Stimulated activated naive CD8-positive, alpha-beta T cell treated with anti-CD3 and anti-CD28 coated beads, Interleukin-15, Interleukin-2, amounts not matched to agents 100 U/mL and 50 U/mL, for 24 hours (primary cell): ENCODE measurements at places on chromosomes 2 and 18.

- no peak for DNase-seq
Measured at GRCh38 chr2:197360744-197361156, 50.2 kb upstream of the ANKRD44 start.

DNA sequence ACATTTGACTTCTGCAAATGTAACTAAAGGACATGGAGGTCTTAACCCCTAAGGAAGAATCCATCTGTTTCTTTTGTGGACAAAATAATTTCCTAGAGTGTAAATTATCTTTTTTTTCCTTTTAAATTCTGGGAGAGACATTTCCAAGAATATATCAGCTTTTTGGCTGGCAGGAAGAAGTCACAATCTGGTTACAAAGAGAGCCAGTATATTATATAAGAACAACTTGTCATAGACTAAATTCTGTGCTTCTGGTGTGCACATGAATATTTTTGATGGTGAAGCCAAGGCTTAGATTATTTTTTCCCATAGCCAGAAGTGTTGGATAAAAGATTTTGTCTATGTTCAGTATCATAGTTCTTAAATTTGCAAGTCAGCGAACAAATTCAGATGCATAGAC, 500.6 kb downstream of the XIRP2 start:
- DNase-seq, result no peak

DNA sequence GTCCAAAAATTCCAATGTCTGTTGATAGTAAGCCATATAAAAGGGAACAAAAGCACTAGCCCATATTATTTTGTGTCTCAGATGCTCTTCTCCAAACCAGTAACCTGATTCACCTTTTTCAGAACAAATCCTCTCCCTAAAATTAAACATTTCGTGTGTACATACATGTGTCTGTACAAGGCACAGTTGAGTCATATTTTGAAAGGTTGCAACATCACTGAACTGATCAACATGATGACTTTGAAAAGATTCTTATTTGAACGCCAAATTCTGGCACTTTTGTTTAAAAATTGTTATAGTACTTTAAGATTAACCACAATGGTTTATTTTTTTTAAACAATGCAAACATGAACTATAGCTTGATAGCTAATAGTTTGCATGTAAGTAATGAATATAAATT, 102.5 kb downstream of the RIT2 start:
- no peak for DNase-seq

DNA sequence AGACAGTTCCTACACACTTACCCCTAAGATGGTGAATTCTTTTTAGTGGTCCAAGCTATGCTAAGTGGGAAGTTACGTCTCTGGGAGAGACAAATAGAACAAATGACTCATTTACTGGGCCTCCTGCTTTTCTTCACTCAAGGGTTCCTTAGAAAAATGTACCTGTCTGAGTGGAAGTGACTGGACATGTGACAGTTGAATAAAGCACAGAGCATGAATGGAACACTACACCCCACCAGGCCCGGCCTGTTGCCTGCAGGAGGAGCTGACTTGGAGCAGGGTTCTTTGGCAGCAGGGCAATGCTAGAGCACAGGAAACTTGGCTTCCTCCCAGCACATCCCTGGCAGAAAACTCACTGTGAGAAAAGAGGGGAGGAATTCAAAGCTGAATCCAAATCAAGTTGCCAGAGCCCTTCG, 451.0 kb upstream of the SETBP1 start:
- DNase-seq, result no peak

GRCh38 chr2:20382965-20383810, 32.5 kb upstream of the PUM2 start:
- no peak for DNase-seq

- DNase-seq, result no peak
Measured at GRCh38 chr2:101734505-101735165, 37.1 kb downstream of the MAP4K4 start.

- no peak for DNase-seq
Measured at GRCh38 chr2:9145109-9145751, 61.4 kb upstream of the ASAP2 start.

DNA sequence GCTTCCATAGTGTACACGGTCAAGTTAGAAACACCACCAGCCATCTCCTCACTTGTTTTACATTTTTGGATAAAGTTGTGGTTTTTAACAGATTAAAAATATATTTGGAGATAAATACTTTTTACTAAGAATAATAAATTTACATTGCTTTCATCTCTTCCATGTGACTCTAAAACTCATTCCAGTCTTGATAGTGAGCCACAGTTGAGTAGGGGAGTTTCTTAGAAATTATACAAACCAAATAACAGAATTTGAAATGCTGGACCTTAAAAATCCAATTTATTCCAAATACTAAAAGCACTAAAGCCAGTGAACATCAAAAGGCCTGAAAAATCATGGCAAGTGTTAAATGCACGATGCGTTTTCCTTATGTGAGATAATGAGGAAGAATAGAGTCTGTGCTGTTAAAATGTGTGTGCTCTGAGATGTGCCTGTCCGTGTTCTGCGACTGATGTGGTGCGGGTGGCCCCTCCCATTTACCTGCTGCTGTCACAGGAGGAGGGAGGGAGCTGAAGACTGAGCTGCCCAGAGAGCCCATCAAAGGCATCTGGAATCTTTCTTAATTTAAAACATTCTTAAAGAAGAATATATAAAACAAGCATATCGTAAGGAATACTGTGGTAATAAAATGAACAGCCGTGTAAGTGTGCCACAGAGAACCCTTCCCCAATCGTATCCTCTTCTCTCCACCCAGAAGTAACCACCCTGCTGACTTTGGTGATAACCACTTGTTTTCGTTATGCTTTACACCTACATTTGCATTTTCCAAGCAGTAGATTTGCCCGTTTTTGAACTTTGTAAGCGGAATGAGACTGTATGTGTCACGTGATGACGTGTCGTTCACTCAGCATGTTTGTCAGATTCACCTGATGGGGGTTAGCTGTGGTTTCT, 57.0 kb upstream of the TXNDC2 start:
- no peak for DNase-seq

DNA sequence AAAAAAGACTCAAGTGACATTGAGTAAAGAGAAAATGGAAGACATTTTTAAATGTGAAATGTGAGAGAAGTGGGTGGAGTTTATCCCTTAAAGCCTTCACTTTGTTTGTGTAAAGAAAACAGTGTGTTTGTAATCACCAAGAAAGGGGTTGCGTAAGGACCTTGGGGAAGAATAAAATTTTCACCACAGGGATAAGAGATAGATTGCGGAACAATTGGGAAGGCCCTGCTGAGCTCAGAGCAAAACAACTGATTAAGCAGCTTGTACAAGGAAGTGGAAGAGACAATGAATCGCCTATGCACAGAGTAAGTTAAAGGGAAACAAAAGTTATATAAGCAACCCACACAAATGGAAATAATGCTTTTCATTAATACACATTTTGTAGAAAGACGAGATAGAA, 327.7 kb downstream of the RAD51AP2 start:
- DNase-seq, result no peak

GRCh38 chr2:121093692-121094091, 191.3 kb downstream of the TFCP2L1 start:
- no peak for DNase-seq

GRCh38 chr18:22314420-22314819, 103.3 kb downstream of the CTAGE1 start:
- no peak for DNase-seq

DNA sequence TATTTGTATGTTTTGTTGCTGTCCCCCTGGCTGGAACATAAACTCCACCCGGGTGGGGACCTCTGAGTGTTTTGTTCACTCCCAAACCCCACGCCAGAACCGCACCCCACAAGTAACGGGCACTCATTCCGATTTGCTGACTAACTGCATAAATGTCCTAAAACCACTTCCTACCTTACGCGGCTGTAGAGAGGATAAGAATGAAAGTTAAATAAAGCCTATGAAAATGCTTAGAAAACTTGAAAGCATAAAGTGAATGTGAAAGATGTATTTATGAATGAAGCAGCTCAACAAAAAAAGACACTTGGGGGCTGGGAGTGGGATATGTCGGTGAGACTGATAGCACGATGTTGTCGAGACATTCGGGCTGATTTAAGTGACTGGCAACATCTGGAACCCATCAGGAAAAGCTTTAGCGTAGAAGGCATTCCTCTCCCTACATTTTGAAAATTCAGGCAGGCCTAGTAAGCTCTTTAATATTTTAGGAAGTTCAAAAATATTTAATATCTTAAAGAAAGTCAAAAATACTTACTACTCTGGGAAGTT, 206.7 kb downstream of the SH3RF3 start:
- peak; percentile 35 for DNase-seq

DNA sequence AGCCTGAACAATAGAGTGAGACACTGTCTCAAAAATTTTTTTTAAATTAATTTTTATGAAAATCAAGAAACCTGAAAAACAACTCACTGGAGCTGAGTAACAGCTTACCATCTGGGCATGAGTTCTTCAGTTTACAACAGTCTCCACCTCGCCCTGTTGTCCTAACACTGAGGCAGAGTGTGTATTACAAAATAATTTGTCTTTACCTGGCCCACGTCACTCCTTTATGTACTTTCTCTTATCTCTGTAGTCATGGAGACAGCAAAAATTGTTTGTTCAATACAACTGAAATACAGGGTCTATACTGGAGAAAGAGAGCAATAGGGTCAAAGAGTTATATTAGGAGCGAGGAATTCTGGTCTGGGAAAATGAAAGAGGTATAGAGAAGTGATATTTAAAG, 48.1 kb downstream of the CYTIP start:
- no peak for DNase-seq

GRCh38 chr2:22444281-22444680, 940.7 kb upstream of the KLHL29 start:
- no peak for DNase-seq

DNA sequence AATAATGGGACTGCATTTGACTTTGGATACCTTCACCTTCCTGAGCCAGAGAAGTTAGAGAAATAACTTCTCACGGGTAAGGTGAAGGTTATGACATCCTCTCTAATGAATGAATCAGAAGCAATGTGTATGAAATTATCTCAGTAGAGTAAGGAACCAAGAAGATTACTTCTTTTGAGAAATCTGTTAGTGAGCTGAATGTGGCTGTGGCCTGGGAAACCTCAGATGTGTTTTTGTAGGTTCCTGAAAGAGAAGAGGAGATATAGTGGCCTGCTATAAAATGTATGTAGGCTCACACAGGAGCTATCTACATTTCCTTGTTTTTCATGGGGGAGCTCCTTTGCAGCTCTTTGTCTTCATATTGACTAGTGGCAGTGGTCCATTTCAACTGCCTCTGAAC, 262.6 kb downstream of the CLIP4 start:
- no peak for DNase-seq

DNA sequence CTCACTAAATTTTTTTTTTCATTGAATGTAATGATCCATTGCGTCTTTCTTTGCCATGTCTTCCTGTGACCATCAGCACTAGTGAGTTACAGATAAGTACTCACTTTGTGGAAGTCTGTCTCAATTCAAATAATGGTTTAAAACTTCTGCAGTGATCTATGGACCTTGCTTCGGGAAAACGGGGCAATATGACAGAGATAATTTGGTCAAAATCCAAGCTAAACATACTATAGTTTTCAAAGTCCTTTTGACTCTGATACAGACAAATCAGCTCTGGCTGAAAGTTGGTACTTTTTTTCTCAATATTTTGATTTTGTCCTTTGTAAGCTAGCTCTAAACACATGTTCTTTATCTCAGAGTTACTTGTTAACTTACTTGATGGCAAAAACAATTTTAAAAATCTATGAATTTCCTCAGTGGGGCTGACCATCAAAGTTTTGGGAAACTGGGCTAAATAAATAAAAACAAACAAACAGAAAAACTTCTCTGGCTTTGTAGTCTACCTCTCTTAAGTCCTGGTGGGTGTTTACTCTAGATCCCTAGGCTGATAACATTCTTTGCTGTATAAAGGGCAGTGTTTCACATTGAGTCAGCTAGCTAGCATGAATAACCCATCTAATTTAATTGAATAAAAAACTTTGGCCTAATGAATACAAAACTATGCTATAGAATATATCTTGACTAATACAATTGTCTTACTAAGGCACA, 327.6 kb downstream of the RDH14 start:
- DNase-seq, result no peak

DNA sequence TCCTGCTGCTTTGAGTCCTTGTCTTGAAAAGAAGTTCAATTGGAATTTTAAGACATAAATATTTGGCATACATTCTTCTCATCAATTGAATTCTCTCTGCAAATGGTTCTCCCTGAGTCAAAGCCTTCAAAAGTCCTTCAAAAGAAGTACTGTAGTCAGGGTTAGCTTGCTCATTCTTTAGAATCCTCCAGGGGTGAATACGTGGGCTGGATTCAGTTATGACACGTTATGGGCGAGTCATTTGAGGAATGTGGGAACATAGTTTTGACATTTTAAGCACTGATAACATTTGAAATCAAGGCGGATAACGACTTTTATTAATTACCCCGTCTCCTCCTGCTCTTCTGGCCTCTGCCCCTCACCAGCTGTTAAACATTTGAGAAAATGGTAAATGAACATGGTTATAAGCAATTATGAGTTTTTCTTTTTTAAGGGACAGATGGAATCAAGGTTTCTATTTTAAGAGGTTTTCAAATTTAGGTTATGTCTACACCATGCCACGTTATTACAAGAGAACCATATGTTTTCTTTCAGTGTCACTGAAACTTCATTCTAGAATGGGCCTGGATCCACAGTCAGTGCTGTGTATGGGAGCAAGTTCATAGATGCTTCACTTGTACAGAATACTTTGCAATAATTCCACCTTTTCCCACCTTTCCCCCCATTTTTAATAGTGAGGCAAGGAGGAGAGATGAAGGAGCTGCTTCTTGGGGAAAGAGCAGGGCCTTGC, 273.1 kb downstream of the TSN start:
- DNase-seq, result no peak

DNA sequence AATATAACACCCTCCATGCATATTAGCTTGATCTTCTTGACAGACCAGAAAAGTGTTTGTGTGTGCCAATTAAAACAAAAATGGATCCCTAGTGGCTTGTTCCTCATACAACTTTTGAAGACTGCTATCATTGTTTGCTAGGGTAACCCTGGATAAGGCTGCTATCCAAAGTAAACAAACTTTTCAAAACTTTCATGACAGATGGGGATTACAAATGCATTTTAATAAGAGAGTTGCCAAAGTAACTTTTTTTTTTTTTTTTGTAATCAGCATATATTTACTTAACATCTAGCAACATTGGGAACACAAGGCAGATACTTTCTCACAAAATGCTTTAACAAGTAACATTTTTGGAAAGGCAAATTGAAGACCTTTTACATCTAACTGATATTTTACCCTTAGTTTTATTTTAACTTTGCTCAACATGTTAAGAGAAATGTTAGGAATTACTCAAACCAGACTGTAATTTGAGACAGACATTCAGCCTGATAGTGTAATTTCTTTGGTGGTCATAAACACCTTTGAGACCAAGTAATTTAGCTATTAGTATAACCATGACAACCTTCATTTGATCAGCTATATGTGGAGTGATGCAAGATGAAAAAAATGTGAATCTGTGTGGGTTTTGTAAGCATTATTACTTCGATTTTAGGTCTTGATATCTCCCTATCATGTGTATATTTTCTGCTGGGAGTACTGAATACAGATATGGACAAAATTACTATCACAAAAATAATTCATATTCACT, 300.9 kb downstream of the ARHGAP15 start:
- no peak for DNase-seq

- DNase-seq, result no peak
Measured at GRCh38 chr2:222058819-222059445, 239.9 kb downstream of the PAX3 start.

GRCh38 chr2:239472235-239472775, 71.5 kb upstream of the HDAC4 start:
- no peak for DNase-seq
